ENCODE measurements at places on chromosomes 3 and 15. TPM values are rescaled to one million over a fixed set of nuclear protein-coding genes. Genes with fewer than 3 reads are reported as not detected.

- no peak for DNase-seq
Measured at GRCh38 chr15:80567721-80568157, 127.4 kb upstream of the ABHD17C start.

The SNTN gene
- not detected for total RNA-seq

DNA sequence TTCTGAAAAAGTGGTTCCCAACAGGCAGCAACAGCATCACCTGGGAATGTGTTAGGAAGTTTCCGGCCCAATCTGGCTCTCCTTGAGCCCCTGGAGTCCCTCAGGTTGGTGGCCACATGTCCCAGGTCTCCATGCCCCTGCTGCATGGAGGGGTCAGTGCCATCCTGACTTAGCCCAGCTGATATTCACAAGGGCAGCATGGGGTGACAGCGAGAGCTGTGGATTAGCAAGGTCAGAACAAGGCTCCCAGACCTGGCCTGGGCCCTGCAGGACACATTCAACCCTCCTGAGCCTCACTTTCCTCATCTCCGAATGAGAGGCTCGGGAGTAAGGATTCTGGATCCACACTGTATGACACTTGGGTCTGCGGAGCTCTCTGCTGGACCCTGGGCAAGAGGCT, 243.8 kb upstream of the TLE3 start:
- DNase-seq, result no peak

The CFAP161 gene
- not detected for total RNA-seq

The XCR1 gene
- not detected for total RNA-seq

- no peak for DNase-seq
Measured at GRCh38 chr15:55758580-55758986, 15.6 kb upstream of the PRTG start.

DNA sequence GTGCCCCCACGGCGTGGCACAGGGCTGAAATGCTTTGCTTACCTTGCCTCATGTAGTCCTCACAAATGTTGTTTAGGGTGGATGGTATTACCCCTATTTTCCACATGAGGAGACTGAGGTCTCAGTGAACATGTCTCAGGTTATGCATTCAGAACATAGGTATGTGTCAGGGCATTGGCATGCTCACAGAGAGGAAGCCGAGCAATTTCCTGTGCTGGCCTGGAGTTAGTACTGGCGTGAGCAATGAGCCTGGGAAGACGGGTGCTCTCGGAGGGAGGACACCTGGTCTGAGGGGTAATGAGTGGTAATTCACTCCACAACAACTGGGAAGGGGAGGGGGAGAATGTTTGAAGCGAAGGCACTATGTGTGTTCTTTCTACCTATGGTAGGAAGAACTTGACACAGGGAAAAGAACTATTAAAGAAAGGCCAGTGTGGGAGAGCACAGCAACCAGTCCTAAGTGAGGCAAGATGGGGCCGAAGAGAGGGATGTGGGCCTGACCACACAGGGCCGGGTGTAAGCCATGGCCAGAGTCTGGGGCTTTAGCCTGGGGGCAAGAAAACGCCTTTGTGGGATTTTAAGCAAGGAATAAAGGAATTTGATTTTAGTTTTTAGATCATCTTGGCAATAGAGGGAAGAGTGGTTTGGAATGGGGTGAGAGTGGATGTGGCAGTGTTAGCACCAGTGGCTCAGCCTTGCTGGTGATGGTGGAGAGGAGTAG, 4.9 kb upstream of the FAM131A start:
- DNase-seq, result no peak

DNA sequence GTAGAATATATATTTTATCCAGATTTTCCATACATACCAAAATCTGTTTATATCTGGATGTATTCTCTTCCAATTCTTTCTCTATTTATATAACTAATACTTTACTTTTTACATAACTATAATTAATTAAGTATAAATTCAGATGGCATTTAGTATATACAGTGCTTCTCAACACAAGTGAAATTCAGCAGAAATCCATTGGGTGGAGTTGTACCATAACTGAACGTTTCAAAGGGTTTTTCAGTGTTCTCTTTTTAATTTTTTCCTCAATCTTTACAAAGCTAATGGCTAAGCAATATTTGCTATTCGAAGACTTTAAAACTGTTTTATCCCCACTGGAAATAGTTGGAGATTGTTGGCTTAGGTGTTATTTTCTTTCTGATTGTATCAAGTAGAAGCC, 13.9 kb upstream of the ZBBX start:
- DNase-seq, result no peak

The PEX5L gene
- total RNA-seq, result not detected

Data from CD4-positive, alpha-beta memory T cell (primary cell).